ENCODE measurements at places on chromosomes 7 and 10. TPM values are rescaled to one million over a fixed set of nuclear protein-coding genes. Genes with fewer than 3 reads are reported as not detected.

Gene HTR7
- total RNA-seq: 0.33 TPM

Gene NYAP1
- total RNA-seq: 4.0 TPM

DNA sequence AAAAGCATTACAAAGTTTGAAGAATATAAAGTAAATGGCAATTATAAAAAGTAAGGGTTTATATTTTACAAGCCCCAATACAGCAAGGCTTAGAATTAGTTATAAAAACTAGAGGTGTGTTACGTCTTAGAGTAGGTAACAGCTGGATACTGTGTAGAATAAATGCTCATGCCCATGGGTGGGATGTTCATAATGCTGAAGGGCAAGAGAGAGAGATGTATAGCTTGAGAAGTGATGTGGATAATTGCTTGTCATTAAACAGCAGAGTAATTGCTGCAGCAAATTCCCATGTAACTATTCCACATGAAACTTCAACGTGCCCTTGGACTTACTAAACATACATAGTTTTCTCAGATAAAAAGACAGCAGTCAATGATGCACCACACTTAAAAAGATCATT lies 233.8 kb downstream of the IMMP2L start:
- no peak for DNase-seq

DNA sequence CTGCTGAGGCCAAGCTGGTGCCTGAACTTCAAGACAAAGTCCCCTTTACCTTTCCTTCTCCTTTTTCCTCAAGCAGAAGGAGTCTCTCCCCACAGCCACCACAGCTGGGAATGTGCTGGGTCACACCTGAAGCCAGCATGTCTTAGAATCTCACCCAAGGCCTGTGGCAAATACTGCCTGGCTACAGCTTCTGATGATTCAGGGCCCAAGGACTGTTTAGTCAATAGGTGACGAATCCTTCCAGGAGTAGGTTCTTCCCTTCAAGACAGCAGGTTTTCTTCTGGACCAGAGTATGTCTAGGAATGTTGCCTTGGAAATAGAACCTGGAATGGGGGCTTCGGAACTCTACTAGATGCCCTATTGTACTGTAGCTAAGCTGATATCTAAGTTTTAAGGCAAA lies 374.6 kb downstream of the KIF20B start:
- no peak for DNase-seq

All from Panc1 (cell line).